ENCODE measurements at places on chromosomes 11 and 22. TPM values are rescaled to one million over a fixed set of nuclear protein-coding genes. Genes with fewer than 3 reads are reported as not detected.

The SMIM35 gene
- polyA plus RNA-seq = 0.20 TPM

The MOGAT2 gene
- polyA plus RNA-seq = 0.60 TPM

The DDX10 gene
- polyA plus RNA-seq = 69.6 TPM

The GTSE1 gene
- 10.5 TPM for polyA plus RNA-seq

GRCh38 chr22:22697377-22698117, 53.1 kb downstream of the GGTLC2 start:
- DNase-seq = no peak

DNA sequence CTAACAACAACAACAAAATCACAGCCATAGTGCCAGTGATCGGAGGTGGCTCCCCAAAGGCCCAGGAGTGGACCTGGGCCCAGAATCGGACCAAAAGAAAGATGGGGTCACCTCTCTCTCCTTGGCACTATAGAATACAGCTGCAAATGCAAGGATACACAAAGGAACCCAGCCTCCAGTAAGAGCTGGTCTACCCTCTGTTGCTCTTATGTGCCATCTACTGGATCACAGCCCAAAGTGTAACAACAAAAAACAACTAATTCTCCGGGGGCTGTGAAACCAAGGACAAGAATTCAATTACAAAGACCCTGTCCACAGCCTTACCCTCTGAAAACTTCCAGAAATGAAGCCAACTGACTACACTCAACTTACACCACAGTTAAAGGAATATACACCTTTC, 21.6 kb downstream of the OR8G5 start:
- no peak for DNase-seq

- no peak for DNase-seq
Observed at GRCh38 chr11:4084406-4085125, 10.0 kb upstream of the RRM1 start.

The CCDC81 gene
- 0.66 TPM for polyA plus RNA-seq

All from left renal cortex interstitium (tissue), 4 donors.